ENCODE measurements at places on chromosomes 6 and 20.
A peak's percentile ranks its signal among the peaks of the same experiment; 100 is the strongest.

DNA sequence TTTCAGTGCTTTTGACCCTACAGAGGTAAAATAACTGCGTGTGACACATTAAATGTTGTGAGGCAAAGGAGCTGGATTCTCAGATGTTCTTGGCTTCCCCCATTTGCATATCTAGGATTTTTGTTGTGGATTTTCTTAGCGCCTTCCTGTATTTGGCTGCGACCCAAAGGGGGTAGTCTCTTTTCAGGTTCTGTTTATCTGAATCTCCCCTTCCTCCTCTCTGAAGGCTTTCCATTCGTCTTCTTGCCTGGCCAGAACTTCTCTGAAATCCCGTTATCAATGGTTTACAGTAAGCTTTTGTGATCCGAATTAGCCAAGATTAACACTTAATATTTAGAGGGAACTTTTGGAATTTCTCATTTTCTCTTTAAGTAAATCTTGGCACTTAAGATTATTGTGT lies 60.8 kb downstream of the ADGRB3 start:
- DNase-seq, result no peak

DNA sequence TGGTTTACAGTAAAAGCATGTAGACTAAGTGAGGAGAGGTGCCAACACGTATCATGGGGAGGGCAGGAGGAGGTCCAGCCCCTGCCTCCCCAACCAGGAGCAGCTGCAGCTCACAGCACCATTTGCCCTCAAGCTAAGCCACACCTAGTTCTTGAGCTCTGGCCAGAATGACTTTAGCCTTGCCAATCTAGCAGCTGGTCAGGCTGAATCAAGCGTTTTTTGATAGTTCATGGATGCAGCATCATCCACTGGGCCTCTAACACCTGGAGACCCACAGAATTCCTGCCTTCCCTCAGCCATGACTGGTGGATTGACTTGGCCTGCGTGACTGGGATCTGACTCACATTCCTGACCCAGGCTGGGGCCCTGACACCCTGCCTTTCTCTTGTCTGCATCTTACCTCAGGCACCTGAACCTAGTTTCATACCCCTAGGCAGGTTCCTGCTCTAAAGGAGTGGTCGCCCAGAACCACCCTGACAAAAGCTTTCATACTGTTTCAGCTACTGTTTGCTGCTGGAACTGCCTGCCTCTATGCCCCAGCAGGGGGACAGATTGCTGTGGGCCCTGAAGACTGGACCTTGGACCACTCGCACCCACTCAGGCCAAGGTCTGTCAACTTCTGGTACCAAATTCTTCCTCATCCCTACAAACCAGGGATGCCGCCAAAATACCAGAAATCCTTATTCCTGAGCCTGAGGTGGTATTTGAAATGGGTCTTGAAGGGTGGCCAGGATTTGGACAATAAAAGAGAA lies 122.3 kb downstream of the QRSL1 start:
- no peak for DNase-seq

DNA sequence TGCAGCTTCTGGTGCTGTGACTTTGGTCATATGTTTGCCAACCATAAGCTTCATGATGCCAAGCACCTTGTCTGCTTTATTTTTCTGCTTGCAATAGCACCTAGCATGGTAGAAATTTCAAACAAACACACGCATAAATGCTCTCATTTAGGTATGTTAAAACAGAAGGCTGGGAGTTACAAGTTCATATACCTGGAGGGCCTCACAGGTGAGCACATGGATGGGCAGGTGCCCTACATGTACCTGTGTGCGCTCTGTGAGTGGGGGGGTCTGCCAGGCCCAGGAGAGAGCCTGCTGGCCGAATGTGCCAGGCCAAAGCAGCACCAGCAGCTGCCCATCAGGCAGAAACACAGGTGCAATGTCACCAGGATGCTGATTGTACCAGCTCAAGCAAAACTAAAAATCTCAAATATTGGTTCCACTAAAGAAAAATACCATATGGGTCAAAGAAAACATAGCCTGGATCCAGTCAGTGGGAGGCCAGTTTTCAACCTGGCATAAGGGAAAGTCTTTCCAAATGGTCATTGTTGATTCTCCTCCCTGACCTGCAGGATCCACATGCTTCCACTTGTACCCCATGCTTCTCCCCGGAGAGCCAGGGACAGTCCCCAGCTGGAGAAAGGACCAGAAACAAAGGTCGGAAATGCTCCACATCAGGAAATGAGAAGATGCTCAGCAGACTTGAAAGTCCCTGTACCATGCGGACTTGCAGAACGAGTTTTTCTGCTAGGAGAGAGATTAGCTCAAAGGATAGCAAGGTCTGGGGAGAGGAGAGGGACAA lies 7.2 kb upstream of the PFDN4 start:
- no peak for DNase-seq

DNA sequence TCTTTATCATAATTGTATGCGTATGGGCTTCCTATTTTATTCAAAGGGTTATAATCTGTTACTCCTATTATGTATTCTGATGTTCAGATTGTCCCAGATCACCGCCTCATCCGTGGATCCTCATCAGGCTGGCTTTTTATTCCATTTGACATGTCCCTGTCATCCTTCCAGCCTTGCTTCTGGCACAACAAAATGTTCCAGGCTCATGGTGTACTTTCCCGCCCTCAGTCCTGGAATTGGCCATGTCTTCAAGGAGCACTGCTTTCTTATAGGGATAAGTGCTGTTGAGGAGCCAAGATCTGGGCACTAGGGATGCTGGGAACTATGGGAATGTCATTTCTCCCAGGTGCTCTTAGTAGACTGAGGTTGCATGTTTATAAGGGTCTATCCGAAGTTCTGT lies 207.8 kb downstream of the JARID2 start:
- no peak for DNase-seq

GRCh38 chr6:138393871-138394783 lies 9.9 kb upstream of the HEBP2 start:
- peak; percentile 65 for DNase-seq

DNA sequence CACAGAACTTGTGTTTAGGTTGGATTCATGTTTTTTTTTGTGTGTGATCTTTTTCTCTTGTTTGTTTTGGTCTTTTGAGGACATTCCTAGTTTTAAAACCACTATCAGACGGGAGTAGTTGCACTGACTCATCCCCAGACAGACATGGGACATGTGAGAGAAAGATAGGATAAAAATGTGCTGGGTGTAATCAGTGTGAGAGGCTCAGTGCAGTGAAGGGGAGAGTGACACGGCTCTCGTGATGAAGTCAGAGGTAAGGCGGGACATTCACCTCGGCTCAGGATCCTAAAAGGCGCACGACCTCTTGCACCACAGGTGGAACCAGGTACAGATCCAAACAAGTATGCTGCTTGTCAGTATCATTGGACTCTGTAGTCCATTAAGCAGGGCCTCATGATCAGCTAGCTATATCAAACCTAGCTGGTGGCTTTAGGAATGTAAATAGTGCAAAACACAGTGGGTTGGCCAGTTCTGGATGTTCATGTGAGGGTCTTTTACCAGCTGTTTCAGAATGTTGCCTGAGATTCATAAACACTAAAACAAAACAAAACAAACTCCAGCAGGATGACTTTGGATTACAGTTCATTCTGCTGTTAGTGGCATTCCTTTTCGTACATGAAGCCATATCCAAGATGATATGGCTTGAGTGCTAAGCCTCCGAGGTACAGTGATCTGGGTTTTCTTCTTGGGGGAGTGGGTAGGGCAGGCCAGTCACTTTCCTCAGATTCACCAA lies 18.0 kb downstream of the FOXO3 start:
- DNase-seq, result peak; percentile 74

DNA sequence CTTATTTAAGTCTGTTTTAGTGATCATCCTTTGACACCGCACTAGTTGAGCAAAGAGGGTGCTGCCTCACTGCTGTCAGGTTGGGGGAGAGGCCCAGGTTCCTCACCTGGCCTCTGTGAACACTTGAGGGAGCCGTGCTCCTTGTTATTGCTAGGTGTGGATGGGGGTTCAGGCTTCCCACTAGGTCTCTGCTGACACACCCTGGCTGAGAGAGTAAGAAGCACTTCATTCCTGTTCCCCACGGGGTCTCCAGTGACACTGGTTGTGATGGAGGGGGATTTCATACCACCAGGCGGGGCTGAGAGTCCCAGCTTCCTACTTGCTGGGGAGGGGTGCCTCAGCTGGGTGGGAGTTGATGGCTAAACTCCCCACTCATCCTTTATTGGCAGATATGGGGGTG lies 11.1 kb upstream of the NOTCH4 start:
- no peak for DNase-seq

- DNase-seq, result no peak
Measured at GRCh38 chr6:79522609-79523008, 14.6 kb downstream of the LCA5 start.

DNA sequence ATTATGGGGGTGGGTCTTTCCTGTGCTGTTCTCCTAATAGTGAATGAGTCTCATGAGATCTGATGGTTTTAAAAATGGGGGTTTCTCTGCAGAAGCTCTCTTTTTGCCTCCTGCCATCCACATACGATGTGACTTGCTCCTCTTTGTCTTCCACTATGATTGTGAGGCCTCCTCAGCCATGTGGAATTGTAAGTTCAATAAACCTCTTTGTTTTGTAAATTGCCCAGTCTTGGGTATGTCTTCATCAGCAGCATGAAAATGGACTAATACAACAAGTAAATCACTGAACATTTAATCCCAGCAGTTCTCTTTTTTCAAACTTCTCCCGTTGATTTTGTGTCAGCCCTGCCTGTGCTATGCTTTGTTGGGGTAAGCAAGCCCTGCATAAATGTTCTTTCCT lies 95.2 kb downstream of the FAM217A start:
- DNase-seq, result no peak

DNA sequence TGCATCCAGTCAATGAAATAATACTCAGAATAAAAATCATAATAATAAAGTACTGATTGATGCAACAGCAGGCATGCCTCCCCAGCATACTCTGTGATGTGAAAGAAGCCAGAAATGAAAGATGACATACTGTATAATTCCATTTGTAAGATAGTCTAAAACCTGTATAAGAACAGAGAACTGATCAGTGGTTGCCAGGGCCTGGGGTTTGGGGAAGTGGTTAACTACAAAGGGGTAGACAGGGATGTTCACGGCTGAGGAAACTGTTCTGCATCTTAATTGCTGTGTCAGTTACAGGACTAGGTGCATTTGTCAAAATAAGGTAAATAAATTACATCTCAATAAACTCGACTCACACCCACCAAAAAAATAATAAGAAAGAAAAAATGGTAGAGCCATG lies 81.3 kb upstream of the BMP2 start:
- DNase-seq, result no peak

DNA sequence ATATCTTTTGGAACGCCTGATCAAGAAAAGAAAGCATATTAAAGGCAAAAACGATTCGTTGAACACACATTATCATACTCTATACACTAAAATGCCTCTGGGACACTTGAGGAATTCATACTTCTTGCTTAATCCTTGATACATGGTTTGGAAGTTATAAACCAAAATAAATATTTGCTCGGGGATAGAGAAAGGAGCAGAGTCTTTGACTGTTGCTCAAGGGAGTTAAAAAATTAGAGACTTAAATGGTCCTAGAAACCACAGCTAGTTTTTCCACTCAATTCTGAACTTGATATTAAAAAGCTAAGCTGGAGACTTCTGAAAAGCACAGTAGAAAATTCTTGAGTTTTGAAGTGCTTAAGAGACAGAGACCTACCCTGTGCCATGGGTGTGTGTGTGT lies 98.9 kb downstream of the BCKDHB start:
- no peak for DNase-seq

- DNase-seq, result no peak
Measured at GRCh38 chr6:1865585-1865984, 255.9 kb downstream of the FOXC1 start.

GRCh38 chr6:136566851-136567250 lies 16.6 kb upstream of the MAP7 start:
- no peak for DNase-seq

DNA sequence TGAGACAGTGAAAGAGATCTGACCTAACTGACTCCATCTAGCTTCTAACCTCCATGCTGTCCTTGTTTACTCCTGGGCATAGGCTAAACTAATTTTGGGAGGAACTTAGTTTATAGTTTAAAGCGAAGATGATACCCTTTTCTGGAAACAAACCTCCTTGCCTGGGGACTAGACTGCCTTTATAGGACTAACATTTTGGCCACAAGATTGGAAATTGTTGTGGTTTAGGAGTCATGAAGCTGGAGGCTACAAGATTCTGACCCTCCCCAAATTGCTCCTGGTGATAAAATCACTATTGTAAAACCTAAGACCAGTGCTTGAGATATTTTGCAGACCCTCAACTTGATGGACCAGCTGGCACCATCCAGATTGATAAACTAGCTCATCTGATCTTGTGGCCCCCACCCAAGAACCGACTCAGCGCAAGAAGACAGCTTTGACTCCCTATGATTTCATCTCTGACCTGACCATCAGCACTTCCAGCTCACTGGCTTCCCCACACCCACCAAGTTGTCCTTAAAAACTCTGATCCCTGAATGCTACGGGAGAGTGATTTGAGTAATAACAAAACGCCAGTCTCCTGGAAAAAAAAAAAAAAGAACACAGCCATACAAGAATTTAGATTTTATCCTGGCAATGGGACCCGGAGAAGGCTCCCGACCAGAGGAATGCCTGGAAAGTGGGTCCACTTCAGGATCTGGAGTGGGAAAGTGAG lies 63.0 kb downstream of the ABHD12 start:
- DNase-seq, result no peak

DNA sequence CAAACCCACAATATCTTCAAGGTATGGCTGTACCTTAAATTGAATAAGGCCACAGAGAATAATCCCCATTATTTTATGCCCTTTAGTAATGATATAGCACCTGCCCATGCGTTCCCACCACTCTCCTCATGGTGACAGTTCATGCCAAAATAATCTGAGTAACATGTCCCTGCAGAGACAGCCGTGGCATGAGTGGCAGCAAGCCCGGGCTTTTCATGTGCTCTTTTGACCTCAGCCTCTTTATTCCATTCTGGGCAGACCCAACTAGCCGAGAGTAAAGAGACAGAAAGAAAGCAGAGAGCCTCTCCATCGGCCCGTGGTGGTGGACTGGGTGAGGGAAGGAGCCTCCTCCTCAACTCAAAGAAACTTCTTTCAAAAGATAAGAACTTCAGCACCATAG lies 19.9 kb upstream of the POPDC3 start:
- DNase-seq, result no peak

- peak; percentile 96 for DNase-seq
Measured at GRCh38 chr20:53621482-53622246, 28.0 kb upstream of the ZNF217 start.

DNA sequence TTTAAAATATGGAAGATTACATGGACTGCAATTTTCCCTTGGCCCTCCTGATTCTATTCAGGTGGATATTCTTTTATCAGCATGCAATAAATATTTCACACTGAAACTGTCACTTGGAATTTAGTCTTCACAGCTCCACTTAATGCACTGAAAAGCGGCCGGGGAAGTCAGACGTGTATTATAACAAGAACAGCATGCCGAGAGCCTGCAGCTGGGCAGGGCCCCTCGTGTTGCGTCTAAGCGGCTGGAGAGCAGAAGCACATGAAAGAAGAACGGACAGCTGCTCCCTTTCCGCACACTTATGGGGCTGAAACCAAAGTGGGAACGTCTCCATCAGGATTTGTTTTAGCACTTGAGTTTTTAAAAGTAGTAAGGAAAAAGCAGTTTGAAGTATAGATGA lies 57.2 kb downstream of the LYRM4 start:
- no peak for DNase-seq

GRCh38 chr6:142819603-142820337 lies 125.2 kb downstream of the HIVEP2 start:
- peak; percentile 42 for DNase-seq
